NCI-H526 treated with DMSO at 0.1 percent for 48 hours (cell line): ENCODE measurements at places on chromosomes 16 and 17.

GRCh38 chr17:31148205-31148604 lies 53.4 kb downstream of the NF1 start:
- DNase-seq: no peak

DNA sequence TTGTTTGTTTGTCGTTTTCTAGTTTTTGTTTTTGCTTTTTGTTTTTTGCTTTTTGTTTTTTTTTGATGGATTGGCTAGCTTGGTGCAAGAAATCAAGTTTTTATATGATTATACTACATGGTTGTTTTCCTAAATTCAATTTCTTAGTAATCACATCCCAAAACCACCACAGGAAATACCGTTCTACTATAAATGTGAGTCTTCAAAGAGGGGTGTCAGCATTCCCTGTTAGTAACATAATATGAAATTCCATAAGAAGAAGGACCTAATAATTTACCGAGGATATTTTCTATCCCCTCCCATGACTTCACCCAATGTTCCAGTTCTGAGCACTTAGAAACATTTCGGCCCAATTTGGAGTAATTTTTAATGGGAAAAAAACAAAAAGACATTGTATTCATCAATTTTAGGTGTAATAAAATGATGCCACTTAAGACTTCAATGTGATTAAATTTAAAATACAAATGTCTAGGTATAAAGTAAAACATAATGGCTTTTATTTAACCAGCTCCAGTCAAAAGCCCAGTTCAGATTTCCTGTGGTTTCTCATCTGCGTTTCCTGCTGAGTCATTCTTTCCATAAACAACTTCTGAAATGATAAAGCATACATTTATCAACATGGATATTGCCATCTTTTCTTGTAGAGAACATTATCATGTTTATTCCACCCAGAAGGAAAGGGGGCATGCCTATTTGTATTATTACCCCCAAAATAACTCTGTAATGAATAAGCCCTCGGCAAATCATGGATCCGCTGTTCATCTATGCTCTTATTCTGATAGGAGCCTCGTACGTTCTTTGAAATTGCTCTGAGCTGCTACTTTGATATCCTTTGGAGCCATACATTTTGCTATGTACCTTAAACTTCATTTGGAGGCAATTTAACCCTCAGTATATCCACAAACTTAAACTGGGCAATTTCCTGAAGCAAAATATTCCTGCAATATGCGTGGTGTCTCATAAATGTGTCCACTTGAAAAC lies 28.1 kb downstream of the HSBP1 start:
- DNase-seq: no peak

GRCh38 chr16:4392382-4393239 lies 21.0 kb downstream of the VASN start:
- no peak for DNase-seq

- no peak for DNase-seq
Observed at GRCh38 chr16:23196539-23196938, 14.0 kb downstream of the SCNN1G start.

DNA sequence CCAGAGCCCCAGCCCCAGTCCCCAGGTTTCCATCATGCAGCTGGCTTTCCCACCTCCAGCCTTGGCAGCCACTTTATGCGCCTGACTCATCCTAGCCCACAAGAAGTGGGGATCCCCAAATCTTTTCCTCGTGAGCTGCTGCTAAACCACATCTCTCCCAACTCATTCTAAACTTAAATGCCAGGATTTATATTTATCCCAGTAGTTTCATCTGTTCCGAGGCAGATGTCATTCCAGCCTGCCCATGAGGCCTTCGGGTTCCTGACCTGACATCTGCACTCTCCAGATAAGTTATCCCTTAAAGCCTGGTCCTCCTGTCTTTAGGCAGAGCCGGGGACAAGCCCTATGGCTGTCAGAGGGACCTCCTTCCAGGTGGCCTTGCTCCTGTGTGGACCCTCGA lies 16.6 kb downstream of the PLXDC1 start:
- DNase-seq: no peak

GRCh38 chr17:64694207-64694606 lies 32.1 kb upstream of the SMURF2 start:
- DNase-seq: no peak

DNA sequence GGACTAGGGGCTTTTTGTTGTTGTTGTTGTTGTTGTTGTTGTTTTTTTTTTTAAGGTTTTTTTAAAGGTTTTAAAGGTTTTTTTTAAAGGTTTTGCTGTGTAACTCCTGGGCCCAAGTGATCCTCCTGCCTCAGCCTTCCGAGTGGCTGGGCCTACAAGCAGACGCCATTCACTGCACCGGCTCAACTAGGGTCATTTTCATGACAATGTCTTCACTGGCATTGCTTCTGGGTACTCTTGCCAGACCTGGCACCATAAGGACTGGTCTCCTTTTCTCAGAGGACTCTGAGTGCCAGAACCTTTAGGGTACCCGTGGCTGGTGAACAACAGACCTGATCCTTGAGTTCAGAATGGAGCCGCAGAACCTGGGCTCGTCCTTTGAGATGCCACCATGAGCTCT lies 20.4 kb downstream of the POLR3E start:
- no peak for DNase-seq

GRCh38 chr17:73847952-73848351 lies 203.7 kb upstream of the SDK2 start:
- DNase-seq: no peak

DNA sequence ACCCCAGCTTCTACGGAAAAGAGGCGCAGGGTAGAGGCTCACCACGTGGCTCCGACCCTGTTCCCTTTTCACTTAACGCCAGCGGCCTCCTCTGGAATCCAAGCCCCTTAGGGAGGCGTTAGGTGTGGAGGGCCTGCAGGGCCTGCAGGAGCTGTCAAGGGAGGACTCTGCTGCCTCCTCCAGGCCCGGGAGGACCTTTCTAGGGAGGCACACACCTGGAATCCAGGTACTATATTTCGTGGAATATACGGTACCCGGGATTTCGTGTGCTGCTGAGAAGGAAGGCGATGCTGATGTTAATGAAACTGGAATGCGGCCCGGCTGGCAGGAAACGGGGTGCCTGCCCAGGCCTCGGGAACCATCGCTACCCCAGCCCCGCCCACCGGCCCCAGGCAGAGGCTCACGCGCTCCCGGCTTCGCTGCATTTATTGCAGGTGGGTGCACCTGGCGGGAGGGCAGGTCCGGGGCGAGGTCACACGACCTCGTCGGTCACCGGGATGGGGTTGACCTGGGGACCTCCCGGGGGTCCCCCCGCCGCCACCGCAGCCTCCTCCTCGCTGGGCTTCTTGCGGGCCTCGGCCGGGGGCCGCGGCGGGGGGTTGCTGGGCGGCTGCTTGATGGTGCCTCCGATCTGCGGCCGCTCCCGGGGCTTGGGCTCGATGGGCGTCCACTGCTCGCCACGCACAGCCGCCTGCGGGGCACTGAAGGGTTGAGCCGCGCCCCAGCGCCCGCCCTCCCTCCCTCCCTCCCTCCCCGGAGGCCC lies 4.7 kb downstream of the IL17C start:
- no peak for DNase-seq

DNA sequence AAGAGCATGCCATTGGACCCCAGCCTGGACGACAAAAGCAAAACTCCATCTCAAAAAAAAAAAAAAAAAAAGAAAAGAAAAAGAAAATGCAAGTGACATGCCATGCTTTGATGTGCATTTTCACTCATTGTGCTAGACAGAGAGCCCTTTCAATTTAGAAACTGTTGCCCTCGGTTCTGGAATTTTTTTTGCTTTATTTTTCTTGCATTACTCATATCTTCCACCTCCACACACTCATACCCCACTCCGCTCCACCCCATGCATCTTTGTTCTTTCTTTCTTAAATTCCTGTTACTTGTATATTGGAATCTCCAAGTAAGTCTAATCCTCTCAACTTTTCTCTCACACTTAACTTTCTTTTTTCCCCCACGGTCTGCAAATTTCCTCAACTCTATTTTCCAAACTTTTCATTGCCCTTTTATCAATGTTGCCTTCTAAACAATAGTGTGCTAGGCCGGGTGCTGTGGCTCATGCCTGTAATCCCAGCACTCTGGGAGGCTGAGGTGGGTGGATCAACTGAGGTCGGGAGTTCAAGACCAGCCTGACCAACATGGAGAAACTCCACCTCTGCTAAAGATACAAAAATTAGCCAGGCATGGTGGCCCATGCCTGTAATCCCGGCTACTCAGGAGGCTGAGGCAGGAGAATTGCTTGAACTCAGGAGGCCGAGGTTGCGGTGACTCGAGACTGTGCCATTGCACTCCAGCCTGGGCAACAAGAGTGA lies 16.8 kb upstream of the SUZ12 start:
- no peak for DNase-seq

GRCh38 chr17:1967213-1967612 lies 57.9 kb downstream of the RTN4RL1 start:
- no peak for DNase-seq

- no peak for DNase-seq
Observed at GRCh38 chr17:82062076-82062983, 3.3 kb downstream of the DUS1L start.

DNA sequence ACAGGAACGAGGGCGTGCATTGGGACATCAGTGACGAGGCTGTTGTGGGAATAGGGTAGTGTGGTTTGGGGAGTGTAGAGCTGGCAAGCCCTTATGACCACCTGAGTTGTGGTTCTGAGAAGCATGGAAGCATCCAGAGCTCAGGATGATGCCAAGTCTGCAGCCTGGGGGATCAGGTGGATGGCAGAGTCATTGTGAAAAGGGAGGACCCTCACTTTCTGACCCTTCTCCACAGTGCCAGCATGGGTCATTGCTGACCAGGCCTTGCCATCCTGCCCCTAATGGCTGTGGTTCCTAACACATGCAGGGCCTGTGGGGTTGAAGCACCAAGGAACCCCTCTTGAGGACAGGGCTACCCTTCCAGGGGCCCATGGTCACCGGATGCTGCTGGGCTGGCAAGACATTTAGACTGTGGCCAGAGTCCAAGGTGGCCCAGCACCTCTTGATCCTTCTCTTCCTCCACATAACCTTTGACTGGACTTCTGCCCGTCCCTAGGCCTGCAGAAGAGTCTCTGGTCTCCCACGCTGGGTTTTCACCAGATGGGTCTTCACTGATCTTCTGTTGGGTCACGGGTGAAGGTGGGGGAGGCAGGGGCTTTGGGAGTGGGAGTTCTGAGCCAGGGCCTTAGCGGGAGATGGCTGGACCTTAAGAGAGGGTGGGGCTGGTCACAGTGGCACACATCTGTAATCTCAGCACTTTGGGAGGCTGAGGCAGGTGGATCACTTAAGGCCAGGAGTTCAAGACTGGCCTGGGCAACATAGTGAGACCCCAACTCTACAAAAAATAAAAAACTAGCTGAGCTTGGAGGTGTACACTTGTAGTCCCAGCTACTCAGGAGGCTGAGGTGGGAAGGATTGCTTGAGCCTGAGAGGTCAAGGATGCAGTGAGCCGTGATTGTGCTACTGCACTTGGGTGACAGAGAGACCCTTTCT lies 2.0 kb upstream of the PLA2G15 start:
- DNase-seq: no peak

DNA sequence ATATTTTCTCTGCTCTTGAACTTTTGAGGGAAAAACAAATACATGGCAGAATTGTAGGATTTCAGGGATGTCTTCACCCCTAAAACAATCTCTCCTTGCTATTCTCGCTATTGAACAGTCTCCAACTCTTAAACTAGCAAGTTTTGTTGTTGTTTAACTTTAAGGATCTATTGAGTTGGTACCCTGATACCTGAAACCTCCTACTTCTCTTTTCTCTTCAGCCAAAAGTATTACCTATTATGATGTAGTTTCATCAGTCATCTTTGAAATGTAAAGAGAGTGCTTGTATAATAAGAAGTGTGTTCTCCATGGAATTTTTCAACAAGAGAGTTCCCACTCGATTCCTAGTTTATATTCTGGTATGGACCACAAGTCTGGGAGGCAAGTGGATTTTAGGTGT lies 211.6 kb upstream of the TBX2 start:
- DNase-seq: no peak

DNA sequence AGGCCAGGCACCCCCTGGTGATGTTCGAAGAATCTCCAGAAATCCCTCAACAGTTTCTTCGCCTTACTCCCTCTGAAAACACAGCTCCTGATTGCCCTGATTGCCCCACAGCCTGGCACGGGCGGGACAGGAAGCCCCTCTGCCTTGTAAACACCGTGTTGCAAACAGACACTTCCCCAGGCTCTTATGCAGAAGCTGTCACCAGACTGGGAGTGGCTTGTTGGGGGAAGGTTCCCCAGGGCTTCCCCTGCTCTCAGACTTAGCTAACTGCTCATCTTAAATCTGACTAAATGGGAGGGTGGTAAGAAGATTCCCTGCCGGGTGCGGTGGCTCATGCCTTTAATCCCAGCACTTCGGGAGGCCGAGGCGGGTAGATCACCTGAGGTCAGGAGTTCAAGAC lies 11.2 kb downstream of the PIK3R5 start:
- no peak for DNase-seq

- DNase-seq: peak; percentile 50
Observed at GRCh38 chr17:75271233-75271954, 363 bp upstream of the MIF4GD start.

GRCh38 chr16:8055761-8056160 lies 534.5 kb downstream of the TMEM114 start:
- no peak for DNase-seq

- no peak for DNase-seq
Observed at GRCh38 chr16:4488499-4488967, 12.3 kb downstream of the HMOX2 start.

- DNase-seq: no peak
Observed at GRCh38 chr16:71467810-71468209, 5.8 kb upstream of the ZNF23 start.

GRCh38 chr17:2863204-2863603 lies 67.0 kb downstream of the RAP1GAP2 start:
- no peak for DNase-seq

DNA sequence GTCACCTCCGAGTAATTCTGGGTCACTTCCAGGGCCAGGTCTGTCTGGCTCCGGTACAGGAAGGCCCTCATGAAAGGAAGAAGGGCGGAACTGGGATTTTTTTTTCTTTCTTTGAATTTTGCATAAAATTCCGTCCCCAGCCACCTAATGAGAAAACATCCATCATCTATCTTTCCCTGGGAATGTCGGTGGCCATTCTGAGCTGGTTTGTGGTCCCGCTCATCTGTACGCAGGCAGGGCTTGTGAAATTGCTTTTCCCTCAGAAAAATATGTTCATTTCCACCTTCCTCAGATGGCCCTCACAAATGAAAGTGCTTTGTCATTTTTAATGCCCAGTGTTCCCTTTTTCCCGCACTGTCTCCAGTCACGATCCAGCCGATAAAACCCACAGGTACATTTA lies 353.0 kb upstream of the ZFHX3 start:
- no peak for DNase-seq

DNA sequence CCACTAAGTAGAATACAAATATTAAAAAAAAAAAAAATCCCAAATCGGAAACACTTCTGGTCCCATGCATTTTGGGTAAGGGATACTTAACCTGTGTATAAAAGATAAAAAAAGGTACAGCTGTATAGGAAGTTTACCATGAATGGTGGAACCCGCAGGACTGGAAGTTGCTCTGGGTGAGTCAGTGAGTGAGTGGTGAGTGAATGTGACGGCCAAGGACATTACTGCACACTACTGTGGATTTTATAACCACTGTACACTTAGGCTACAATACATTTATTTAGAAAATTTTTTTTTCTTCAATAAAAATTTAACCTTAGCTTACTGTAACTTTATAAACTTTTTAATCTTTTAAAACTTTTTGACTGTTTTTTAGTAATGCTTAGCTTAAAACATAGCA lies 71.3 kb upstream of the BCAR1 start:
- DNase-seq: no peak

- DNase-seq: peak; percentile 24
Observed at GRCh38 chr16:72501739-72502593, 330.0 kb upstream of the PMFBP1 start.
